ENCODE measurements at places on chromosomes 16 and 17. TPM values are rescaled to one million over a fixed set of nuclear protein-coding genes. Genes with fewer than 3 reads are reported as not detected.

The ENPP7 gene
- total RNA-seq, result not detected

DNA sequence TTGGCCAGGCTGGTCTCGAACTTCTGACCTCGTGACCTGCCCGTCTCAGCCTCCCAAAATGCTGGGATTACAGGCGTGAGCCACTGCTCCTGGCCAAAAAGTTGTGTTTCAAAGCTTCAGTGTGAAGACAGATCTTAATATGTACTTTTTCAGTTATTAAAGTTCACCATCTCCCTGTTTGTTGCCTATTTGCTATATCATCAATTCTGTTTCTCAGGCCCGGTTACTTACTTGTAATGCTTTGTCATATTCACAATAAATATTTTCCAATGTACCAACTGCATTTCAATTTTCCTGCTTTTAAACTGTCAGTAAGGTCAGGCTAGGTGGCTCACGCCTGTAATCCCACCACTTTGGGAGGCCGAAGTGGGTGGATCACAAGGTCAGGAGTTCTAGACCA is 22.5 kb downstream of the FANCA start:
- no peaks in the 10 kb centered on the region for H3K36me3 ChIP-seq
- no peaks in the 10 kb centered on the region for H3K4me1 ChIP-seq
- H3K4me3 ChIP-seq, result no peak overlapping the region
- H3K27me3 ChIP-seq, result no peaks in the 10 kb centered on the region

DNA sequence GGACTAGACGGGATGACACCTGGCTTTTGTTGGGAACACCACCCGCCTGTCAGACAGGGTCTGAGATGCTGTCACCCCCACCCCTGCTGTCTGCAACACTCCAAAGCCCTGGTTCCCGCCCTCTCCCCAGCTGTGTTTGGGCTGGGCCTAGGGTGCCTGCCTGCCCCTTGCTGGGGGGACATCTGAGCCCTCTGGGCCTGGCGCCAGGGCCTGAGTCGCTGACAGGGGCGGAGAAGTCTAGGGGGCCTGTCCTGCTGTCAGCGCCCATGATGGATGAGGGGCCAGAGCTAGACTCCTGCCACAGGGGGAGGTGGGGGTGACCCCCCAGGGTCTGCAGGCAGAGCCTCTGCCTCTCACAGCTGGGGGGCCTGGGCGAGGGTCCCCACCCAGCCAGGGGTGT is 7.6 kb upstream of the PKMYT1 start:
- H3K27ac ChIP-seq, result no peak overlapping the region
- H3K4me1 ChIP-seq, result peaks cover 3% of the 10 kb centered on the region

GRCh38 chr17:45277216-45277849 is 15.4 kb upstream of the SPATA32 start:
- DNase-seq, result peak; percentile 94
- H3K27me3 ChIP-seq, result no peaks in the 10 kb centered on the region

DNA sequence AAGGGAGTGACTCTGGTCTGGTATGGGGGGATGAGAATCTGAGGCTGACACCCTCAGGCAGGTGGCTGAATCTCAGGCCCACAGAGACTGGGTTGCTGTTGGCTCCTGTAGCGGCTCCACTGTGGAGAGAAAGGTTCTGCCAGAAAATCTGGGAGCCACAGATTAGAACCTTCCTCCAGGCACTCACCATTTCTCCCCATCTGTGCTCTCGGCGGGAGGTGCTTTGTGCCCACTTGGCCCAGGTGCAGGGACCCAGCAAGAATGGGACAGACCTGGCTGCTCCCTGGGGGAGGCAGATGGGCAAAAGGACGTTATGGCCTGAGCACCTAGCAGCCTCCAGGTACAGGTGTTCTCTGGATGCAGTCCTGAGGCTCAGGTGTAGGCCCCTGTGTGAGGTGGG is 20.1 kb downstream of the RAB11FIP3 start:
- H3K4me1 ChIP-seq, result no peaks in the 10 kb centered on the region
- no peaks in the 10 kb centered on the region for H3K27me3 ChIP-seq
- H3K36me3 ChIP-seq, result no peaks in the 10 kb centered on the region
- H3K27ac ChIP-seq, result no peak overlapping the region
- H3K4me3 ChIP-seq, result no peak overlapping the region
- DNase-seq, result no peak

GRCh38 chr16:55061126-55061525 is 130.5 kb downstream of the IRX5 start:
- H3K27ac ChIP-seq, result no peak overlapping the region
- no peak for DNase-seq
- H3K36me3 ChIP-seq, result no peaks in the 10 kb centered on the region
- H3K4me3 ChIP-seq, result no peak overlapping the region
- H3K4me1 ChIP-seq, result peaks cover 4% of the 10 kb centered on the region

GRCh38 chr16:83952587-83952939 is 477 bp upstream of the OSGIN1 start:
- no peak for DNase-seq
- no peak overlapping the region for H3K27ac ChIP-seq
- H3K36me3 ChIP-seq, result no peaks in the 10 kb centered on the region
- H3K4me3 ChIP-seq, result peak overlapping the region; percentile 62
- peaks cover 10% of the 10 kb centered on the region for H3K4me1 ChIP-seq

DNA sequence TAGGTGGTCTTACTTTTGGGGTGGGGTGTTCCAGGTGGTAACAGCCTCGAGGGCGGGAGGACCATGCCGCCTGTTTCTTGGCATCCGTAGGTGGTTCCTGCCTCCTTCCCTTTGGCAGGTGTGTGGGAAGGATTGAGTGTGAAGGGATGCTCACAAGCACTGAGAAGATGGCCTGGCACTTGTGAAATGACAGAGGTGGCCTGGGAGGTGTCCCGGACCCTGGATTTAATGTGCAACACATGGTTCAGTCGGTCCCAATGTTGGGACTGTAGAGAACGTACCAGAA is 165.8 kb upstream of the FOXF1 start:
- no peak for DNase-seq
- H3K27ac ChIP-seq, result peak overlapping the region; percentile 69

- H3K4me3 ChIP-seq, result no peak overlapping the region
- no peak overlapping the region for H3K27ac ChIP-seq
- H3K27me3 ChIP-seq, result no peaks in the 10 kb centered on the region
- H3K36me3 ChIP-seq, result no peaks in the 10 kb centered on the region
These were observed 209.4 kb downstream of the XYLT1 start for GRCh38 chr16:17261197-17261858.

All from colonic mucosa (tissue), 4 donors.